Purkinje cell (primary cell): ENCODE measurements at places on chromosomes 7 and 10. TPM values are rescaled to one million over a fixed set of nuclear protein-coding genes. Genes with fewer than 3 reads are reported as not detected.

CARD11 gene
- polyA plus RNA-seq, result not detected in 2 replicates

CYP2W1 gene
- polyA plus RNA-seq, result not detected in 2 replicates

KLF6 gene
- 2.8 and 4.5 TPM in 2 replicates for polyA plus RNA-seq

NUTM2D gene
- polyA plus RNA-seq, result 0.24 and 1.2 TPM in 2 replicates

OR9A2 gene
- polyA plus RNA-seq, result not detected in 2 replicates

DDIT4 gene
- polyA plus RNA-seq, result 0.55 and 0.98 TPM in 2 replicates

SMURF1 gene
- 2.8 and 2.9 TPM in 2 replicates for polyA plus RNA-seq

SEPTIN7 gene
- polyA plus RNA-seq, result 1,682 and 2,183 TPM in 2 replicates

COL17A1 gene
- polyA plus RNA-seq, result not detected in 2 replicates

SLC13A4 gene
- polyA plus RNA-seq, result 0.04 and 0.46 TPM in 2 replicates

AMZ1 gene
- polyA plus RNA-seq, result 0.36 TPM in 1 of 2 replicates, not detected in the other

PON3 gene
- 0.32 and 0.34 TPM in 2 replicates for polyA plus RNA-seq

VWC2 gene
- 0.50 and 0.67 TPM in 2 replicates for polyA plus RNA-seq

PIK3AP1 gene
- polyA plus RNA-seq, result not detected in 2 replicates

VKORC1L1 gene
- 18.9 and 38.9 TPM in 2 replicates for polyA plus RNA-seq

IDI2 gene
- not detected in 2 replicates for polyA plus RNA-seq

NEUROG3 gene
- not detected in 2 replicates for polyA plus RNA-seq

SH2D4B gene
- polyA plus RNA-seq, result 0.21 TPM in 1 of 2 replicates, not detected in the other

LANCL2 gene
- polyA plus RNA-seq, result 27.2 and 27.8 TPM in 2 replicates

ZNF138 gene
- 41.3 and 42.4 TPM in 2 replicates for polyA plus RNA-seq

SYNPO2L gene
- not detected in 2 replicates for polyA plus RNA-seq

CTAGE15 gene
- not detected in 2 replicates for polyA plus RNA-seq

ENKUR gene
- 7.7 and 8.3 TPM in 2 replicates for polyA plus RNA-seq

ETV1 gene
- 19.4 and 25.4 TPM in 2 replicates for polyA plus RNA-seq

GATAD1 gene
- 9.1 and 11.1 TPM in 2 replicates for polyA plus RNA-seq

CDNF gene
- polyA plus RNA-seq, result 0.27 TPM in 1 of 2 replicates, not detected in the other

CACNB2 gene
- 102 and 134 TPM in 2 replicates for polyA plus RNA-seq

LIPN gene
- not detected in 2 replicates for polyA plus RNA-seq

ARHGAP22 gene
- polyA plus RNA-seq, result 2.6 and 4.8 TPM in 2 replicates

AKR1E2 gene
- polyA plus RNA-seq, result 0.91 TPM in 1 of 2 replicates, not detected in the other

GPR22 gene
- 7.9 and 27.5 TPM in 2 replicates for polyA plus RNA-seq

TMEM130 gene
- polyA plus RNA-seq, result 37.0 and 74.7 TPM in 2 replicates

MEPCE gene
- 7.8 and 8.8 TPM in 2 replicates for polyA plus RNA-seq

HOXA5 gene
- not detected in 2 replicates for polyA plus RNA-seq

ADCYAP1R1 gene
- polyA plus RNA-seq, result 1.1 and 1.6 TPM in 2 replicates

ALOX5 gene
- 0.27 TPM in 1 of 2 replicates, not detected in the other for polyA plus RNA-seq
